HFFc6 (cell line): ENCODE measurements at places on chromosomes 6 and 20.
A peak's percentile ranks its signal among the peaks of the same experiment; 100 is the strongest.

GRCh38 chr6:92479831-92480230, 939.5 kb downstream of the EPHA7 start:
- no peak for DNase-seq

GRCh38 chr20:13102237-13102636, 93.5 kb downstream of the SPTLC3 start:
- DNase-seq = no peak

DNA sequence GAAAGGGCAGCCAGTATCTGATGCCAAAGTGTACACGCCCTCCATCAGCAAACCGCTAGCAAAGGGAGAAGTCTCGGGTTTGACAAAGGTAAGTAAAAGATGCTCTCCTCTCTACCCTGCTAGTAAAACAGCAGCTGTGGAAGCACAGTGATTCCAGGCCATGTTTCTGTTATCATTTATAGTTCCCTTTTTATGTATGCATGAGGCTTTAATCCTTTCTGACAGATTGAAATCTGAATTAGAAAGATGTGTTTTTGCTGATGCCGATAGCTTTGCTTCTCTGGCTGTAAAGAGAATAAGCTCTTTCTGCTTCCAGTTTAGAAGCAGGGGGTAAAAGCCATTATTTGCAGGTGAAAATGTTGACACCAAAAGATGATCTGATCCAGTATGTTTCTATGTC, 392.4 kb upstream of the SOX4 start:
- DNase-seq = no peak

DNA sequence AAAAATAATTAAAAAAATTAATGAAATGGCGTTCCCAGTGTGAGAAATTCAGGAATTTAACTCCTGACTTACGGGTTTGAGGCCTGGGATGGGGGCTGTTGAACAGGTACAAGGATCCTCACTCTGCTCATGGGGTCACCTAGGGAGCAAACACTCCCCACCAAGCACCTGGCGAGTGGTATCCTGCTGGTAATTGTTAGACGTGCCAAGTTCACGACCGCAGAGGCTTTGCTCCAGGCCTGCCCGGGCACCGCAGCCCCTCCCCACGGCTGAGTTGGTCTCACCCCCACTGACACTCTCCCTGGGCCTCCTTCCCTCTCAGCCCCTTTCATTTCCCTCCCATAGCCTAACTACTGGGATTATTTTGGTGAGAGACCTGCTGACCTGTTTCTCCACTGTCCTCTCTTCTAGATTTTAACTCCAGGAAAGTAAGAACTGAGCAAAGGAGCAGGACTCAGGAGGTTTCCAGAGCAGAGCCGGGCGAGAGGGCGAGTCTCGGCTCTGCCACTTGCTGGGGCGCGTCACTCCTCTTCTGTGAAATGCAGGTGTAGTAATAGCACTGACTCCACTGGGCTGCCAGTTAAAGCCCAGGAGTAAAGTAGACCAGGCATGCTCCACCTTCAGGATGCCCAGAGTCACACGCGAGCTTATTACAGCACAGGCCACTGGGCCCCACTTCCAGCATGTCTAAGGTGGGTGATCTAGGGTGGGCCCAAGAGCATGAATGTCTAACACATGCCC, 22.8 kb downstream of the BMP7 start:
- no peak for DNase-seq

DNA sequence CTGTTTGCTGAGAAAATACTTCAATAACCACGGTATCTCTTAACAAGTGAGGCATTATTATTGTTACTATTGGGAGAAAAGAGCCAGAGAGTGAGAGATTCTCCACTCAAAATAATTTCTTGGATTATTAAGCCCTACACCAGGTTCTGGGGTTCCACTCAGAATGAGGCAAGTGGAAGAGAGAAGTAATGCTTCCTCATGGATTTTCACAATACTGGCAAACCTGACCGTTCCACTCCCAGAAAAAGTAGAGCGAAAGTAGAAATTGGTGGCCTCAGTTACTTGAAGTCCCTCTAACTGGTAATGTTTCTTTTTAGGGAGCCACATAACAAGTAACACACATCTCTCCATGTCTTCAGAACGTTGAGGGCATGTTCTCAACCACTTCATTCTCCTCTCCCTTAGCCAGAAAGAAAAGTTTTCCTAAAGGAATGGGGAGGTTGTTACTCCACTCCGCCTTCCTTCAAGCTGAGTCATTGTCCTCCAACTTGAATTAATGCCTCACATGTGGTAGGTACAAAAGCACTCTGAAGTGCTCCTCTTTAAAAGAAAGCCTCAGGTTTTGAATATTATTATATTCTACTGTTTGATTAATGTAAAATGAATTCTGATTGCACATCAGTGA, 1.9 kb downstream of the BAG2 start:
- peak; percentile 60 for DNase-seq

- DNase-seq = no peak
Observed at GRCh38 chr6:142031035-142031434, 101.7 kb upstream of the GJE1 start.

DNA sequence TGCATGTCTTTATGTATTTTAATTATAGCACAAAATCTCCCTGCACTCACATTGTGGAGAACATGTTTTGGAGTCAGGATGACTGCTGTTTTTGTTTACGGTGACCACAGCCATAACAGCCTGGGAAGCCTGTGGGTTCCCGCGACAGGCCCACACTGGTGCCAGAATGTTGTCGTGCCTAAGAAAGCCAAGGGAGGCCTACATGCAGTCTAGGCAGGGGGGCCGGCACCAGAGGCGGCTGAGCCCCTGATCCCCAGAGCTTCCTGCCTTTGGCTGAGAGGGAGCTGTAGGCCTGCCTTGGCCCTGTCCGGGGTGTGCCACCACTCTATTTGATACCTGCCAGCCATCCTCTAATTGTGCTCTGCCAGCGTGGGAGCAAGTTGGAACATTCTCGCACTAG, 46.7 kb downstream of the TBC1D7 start:
- no peak for DNase-seq

GRCh38 chr6:156658186-156658965, 118.8 kb upstream of the ARID1B start:
- peak; percentile 39 for DNase-seq

- DNase-seq = no peak
Observed at GRCh38 chr6:158517581-158517980, 42.3 kb upstream of the TMEM181 start.

GRCh38 chr6:131058236-131058635, 4.8 kb downstream of the EPB41L2 start:
- DNase-seq = no peak

DNA sequence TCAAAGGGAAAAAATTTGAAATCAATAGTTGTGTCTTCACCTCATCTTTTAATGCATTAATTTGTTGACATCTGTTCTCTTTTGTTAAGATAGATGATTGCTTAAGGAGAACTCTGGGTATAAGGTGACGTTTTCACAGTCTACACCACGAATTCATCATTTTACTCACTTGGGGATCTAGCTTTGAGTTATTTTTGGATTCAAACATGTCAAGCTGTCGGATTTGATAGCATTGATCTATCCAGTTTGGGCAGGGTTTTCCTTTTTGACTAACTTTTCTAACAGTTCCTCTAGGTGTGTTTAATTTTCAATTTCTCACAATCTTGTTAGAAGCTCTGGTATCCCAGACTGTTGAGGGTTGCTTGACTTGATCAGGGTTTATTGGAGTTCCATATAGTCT, 49.6 kb downstream of the HECA start:
- no peak for DNase-seq

DNA sequence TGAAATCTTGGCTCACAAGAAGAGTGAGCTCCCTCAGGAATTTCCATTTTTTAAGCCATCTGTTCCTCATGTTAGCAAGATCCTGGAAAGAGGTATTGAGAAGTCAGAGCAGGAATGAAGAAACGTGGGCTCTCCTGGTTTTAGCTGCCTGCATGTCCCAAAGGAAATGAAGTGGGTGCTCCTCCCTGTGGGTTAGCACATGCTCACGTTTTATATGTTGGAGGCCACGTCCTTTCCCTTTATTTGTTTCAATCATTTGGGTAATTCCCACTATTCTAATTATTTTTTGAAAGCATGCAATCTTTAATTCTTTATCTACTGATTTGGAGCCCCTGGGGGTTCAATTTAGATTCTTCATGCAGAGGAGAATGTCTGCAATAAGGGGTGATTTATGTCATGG, 4.3 kb upstream of the MAP3K4 start:
- no peak for DNase-seq

DNA sequence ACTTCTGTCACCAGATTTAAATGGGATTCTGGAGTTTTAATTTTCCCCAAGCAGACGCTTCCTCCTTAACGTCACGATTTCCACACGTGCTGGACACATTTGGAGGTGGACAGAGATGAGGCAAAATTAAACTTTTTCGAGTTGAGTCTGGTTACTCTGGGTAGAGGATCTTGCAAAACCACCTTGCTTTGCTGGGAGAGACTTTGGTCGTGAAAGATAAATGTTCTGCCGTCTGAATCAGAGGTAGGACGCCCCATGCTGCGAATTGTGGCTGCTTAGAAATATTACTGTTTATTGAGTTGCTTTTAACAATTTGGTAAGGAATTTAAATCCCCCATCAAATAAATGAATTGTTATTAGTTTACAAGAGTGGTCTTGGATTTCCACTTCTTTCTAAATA, 46.8 kb downstream of the CTCFL start:
- no peak for DNase-seq

DNA sequence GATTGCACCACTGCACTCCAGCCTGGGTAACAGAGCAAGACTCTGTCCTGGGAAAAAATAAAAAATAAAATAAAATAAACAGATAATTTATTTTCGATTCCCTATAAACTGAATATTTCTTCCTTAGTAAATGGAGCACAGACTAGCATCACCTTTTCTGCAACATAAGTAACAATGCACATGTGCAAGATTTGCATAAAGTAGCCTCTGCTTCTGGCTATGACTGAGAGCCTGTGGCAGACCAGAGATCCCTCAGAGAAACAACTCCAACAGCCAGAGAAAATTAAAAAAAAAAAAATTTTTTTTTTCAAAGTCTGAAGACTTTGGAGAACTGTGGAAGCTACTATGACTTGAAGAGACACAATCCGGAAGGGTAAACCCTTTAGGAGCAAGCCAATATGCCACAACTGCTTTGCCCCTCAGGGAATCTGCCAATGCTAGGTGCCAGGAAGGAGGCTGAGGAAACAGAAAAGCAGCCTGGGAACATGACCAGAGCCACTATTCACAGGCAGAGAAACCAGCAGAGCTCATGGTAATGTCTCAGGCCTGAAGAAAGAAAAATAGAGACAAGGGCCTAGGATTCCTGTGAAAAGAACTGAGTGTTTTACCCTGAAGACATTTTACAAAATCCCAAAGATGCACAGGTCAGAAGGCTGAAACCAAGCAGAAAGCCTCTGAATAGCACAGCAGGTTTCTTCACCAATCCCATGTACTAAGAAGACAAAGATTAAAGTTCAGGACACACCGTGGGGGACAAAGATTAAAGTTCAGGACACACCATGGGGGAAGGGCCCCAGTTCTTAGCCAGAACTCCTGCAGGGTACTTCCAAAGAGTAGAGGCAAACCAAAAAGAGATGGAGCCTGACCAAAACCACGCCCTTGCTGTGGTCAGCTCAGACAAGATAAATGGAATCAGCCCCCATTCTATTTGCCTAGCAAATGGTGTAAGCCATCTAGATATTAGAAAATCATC, 25.8 kb downstream of the B4GALT5 start:
- DNase-seq = no peak
